ENCODE measurements at places on chromosomes 2 and 18.

DNA sequence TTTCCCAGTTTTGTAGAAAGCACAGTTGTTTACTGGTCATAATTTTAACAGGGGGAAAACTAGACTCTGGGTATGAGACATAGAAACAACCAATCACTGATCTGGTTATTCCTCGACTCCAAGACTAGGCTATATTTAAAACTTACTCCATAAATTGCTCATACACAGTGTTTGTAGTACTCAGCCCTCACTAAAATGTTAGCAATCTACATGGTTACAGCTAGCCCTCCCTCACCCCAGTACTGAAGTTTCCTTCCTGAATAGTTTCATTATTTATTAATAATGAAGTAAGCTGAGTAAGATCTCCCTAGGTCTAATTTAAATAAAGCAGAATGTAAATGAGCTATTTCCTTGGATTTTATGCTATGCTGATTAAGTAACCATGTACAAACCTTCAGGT lies 275.1 kb downstream of the CDH20 start:
- DNase-seq, result no peak

- DNase-seq, result no peak
These were observed 111.7 kb upstream of the DYNAP start for GRCh38 chr18:54479365-54479764.

GRCh38 chr2:239540174-239540573 lies 139.4 kb upstream of the HDAC4 start:
- no peak for DNase-seq

DNA sequence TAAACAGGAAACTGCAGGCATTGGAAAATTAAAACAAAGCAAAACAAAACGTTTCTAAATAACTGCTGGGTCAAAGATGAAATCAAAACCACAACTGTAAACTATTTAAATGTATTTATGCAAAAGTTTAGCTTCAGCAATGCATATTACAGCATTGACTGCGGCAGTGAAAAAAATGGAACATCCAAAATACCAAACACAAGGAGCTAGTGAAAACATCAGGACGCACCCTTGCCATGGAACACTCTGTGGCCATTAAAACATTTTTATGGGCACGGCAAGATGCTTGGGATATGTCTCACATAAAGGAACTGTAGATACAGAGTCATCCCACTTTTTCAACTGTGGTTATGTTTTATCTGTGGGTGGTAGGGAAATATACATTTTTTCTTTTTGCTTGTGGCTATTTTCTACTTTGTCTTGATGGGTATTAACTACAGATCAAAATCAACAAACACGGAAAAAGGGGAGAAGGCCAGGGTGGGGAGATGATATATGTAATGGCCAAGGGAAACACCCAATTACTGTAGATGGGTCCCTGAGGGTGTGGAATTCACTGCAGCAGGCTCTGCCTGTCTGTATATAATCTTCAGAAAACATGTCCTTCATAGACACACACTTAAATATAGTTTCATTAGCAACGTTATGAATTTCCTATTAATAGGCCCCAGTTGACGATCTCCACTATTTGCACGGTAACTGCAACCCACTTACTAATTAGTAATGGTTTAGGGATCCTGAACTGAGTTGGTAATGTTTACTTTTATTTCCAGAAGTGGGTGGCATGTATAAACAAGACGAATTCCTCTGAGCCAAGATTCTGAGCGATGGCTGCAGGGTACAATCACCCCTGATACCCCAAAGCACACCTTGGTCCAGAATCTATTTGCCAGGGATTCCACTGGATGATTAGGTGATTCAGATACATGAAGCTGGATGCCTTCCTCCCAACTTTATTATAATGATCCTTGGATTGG lies 110.5 kb downstream of the ACKR3 start:
- no peak for DNase-seq

DNA sequence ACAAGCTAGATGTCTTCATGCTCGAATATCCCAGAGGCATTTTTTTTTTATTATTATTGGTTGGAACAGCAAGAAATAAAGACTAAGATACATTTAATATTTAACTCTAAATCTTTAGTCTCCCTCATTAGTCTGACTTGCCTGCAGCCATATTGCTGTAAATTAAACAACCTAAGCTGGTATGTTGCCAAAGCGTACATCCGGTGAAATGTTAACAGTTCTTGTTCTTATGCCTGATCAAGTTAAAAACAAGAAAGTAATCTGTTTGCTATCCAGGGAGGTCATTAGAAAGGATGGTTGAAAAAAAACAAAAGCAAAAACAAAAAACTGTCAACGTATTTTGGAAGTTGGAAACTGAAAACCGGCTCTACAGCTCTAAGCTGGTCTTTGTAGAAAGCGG lies 125.9 kb upstream of the NABP1 start:
- DNase-seq, result no peak

DNA sequence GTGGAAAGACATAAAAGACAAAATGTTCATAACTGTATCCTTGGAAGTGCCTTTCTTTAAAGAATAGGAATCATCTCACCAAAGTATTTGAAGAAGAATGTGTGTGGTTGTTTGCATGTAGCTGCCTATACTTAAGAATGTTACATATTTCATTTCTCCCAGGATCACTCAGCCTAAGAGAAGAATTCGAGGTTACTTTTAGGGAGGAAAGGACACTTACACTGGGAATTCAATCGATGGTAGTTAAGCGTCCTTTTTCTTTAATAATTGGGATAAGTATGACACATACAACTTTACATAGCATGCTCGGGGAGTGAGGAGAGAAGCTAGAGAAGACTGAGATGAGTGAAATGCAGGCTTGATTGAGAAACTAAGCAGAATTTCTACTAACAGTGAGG lies 22.0 kb upstream of the CYP1B1 start:
- no peak for DNase-seq

- no peak for DNase-seq
These were observed 200.2 kb downstream of the RIT2 start for GRCh38 chr18:42915299-42915698.

- DNase-seq, result no peak
These were observed 12.2 kb downstream of the XDH start for GRCh38 chr2:31402388-31402787.

DNA sequence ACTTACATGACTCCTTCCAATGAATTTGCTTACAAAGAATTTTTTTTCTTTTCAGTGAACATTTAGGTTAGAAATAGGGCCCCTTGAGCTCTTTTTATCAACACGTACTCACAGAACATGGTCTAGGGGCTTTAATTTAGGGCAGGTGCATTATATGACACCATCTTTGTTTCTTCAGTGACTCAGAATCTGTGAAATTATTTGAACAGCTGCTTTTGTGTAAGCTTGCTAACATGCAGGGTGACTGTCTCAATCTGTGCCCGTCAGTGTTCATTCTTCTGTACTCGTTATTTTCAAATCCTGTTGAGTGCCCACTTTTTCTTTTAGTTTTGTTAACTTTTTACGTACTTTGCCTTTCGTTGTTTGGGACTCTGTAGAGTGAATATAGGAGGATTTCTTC lies 52.8 kb upstream of the CABYR start:
- DNase-seq, result no peak

DNA sequence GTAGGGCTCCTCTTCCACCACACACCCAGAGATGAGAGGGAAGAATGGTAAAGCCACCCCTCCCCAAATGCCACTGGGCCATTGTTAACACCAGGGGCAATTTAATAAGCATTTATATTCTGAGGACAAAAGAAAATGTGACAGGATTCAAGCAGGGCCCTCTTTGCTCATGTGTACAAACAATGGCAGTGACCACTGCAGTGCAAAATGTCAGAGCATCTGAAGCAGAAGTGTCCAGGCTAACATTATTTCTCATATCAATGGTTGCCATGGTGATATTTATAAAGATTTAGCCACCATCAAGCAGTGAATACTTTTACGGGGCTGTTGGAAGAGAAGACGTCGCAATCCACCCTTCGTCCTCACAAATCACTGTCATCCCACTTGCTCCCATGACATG lies 10.8 kb upstream of the EPB41L3 start:
- DNase-seq, result no peak

DNA sequence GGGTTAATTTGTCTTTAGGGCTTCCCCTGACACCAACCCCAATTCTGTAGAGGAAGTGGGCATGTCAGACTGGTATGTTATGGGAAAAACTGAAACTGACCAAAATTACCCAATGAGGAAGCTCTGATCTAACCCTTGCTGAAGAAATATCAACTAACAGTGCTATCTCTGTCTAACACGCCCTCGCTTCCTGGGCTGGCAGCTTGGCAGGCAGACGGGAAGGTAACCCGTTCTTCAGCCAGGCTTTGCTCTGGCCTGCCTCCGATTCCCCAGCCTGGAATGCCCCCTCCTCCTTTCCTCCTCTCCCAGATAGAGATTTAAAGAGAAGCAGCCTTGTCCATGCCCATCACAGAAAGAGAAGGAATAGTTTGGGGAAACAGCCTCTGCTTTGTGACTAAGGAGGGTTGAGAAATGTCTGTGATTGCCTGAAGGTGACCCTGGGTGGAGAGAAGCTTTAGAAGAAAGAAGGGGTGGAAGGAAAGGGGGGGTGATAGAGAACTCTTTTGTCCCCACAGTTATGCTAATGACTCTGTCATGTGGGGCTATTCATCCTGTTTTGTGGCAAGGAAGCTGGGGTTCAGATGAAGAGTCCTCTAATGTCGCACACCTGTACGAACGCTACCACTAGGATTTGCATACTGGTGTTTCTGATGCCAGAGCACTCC lies 15.4 kb downstream of the HK2 start:
- peak; percentile 67 for DNase-seq

DNA sequence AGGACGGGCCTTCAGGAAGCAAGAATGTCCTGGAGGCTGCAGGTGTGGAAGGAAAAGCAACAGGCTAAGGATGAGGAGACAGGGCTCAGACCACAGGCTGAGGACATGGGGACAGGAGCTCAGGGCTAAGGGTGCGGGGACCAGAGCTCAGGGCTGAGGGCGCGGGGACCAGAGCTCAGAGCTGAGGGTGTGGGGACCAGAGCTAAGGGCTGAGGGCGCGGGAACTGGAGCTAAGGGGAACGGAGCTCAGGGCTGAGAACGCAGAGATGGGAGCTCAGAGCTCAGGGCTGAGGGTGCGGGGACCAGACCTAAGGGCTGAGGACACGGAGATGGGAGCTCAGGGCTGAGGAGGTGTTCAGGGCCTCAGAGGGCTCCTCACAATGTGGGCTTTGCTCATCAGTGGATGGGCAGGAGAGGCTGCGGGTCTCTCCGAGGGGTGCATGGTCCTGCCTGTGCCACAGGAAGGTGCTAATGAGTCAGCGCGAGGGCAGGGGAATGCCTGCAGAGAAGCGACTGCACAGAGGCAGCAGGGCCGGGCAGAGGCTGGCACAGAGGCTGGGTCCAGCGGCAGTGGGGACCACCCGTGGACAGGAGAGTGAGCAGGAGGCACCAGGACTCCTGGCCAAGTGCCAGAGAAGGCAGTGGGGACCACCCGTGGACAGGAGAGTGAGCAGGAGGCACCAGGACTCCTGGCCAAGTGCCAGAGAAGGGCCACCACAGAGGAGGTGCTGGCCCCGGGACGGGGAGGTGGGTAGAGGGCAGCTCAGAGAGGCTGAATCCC lies 271.7 kb downstream of the TWIST2 start:
- peak; percentile 23 for DNase-seq

- DNase-seq, result no peak
These were observed 126.7 kb downstream of the DDX1 start for GRCh38 chr2:15718103-15718943.

- no peak for DNase-seq
These were observed 85.0 kb upstream of the LYPD1 start for GRCh38 chr2:132754867-132755472.

GRCh38 chr2:232237464-232237863 lies 141.1 kb upstream of the ALPP start:
- DNase-seq, result no peak

- DNase-seq, result no peak
These were observed 127.0 kb upstream of the AGAP1 start for GRCh38 chr2:235366807-235367206.

DNA sequence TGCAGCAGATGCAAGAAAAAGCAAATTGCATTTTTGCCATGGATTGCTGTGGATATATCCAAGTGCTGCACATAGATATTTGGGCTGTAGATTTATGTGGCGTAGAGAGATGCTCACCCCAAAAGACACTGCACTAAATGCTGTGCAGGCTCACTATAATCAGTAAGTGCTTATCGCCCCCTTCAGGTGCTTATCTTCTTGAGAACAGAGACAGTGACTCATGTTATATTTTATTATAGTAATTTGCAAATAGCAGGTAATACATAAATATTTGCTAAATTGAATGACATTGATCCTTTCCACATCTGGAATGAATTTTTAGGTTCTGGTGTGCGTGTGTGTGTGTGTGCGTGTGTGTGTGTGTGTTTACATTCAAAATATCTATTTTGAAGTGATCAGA lies 36.8 kb upstream of the PLEKHM3 start:
- DNase-seq, result peak; percentile 11

- peak; percentile 75 for DNase-seq
These were observed at the start of gene CCDC85A for GRCh38 chr2:56183643-56184499. Gene CCDC85A (plus strand): TSS chr2:56183990. CDS start chr2:56184625, 635 bp downstream.

- DNase-seq, result no peak
These were observed 17.7 kb upstream of the ARL5A start for GRCh38 chr2:151845884-151846283.

DNA sequence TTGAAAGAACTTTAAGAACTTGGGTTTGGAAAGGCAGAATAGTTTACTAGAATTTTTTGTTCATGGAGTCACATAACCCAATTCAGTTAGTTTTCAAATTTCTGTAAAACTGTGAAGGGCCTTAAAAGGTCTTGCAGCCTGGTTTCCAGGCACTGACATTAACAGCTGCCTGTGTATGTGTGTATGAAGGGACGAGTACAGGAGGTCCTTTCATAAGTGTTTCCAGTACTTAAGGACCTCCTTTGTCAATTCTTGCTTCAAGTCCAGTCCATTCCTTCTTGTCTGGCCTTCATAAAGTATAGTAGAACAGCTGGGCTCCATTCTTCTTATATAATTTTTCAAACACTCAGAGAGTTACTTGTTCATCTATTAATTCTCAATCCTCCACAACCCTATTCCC lies 136.5 kb downstream of the NR4A2 start:
- no peak for DNase-seq

GRCh38 chr2:158600155-158600802 lies 143.5 kb downstream of the PKP4 start:
- no peak for DNase-seq
